HEK293T (cell line): ENCODE measurements at places on chromosomes 12 and 14.

GRCh38 chr14:67416085-67416484, 4.1 kb upstream of the PLEK2 start:
- DNase-seq, result no peak

DNA sequence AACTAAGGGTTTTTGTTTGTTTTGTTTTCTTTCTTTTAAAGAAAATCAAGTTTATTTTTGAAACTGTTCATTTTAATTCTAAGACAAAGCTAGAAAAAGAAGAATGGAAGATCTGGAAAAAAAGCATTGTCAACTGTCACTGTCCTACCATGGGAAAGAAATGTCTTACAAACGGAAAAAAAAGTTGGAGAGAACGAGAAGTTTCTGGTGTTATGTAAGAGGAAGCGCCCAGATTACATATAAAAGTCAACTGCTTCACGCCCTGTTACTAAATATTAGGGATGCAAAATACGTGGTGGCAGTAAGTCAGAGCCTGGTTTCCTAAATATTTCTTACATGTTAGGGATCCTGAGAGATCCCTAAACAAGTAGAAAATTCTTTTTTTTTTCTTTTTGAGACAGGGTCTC, 14.3 kb upstream of the FBXL14 start:
- DNase-seq, result no peak

GRCh38 chr12:121033625-121034349, 5.3 kb downstream of the OASL start:
- no peak for DNase-seq

GRCh38 chr12:14043776-14044175, 62.4 kb upstream of the GRIN2B start:
- no peak for DNase-seq

DNA sequence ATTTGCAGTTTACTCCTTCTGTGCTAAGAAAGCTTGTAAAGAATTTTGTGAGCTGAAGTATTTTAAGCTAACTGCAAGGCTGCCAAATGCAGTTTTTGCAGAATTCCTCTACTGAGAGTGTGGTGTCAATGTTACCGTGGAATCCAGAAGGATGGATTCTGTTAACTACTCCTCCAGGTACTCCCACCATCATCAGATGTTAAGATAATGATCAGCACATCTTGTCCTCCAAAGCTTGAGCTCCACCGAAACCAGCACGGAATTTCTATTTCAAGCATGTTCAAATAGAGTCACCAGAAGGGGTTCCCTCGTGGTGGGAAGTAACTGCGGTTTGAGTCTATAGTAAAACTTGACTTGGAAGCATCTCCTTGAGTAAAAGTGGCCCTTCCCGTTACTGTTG, 64.3 kb upstream of the CDKN3 start:
- no peak for DNase-seq

DNA sequence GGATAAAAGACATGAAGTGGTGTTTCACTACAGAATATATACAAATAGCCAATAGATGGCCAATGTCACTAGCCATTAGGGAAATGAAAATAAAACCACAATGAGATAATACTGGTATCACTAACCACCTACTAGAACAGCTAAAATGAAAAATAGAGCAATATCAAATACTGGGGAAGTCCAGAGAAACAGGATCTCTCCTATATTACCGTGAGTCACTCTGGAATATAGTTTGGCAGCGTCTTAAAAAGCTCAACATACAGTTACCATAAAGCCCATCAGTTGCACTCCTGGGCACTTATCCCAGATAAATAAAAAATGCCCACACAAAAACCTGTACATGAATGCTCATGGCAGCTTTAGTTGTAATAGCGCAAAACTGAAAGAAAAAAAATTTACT, 101.7 kb downstream of the TMTC1 start:
- DNase-seq, result no peak

- no peak for DNase-seq
Observed at GRCh38 chr12:66552716-66553115, 126.2 kb downstream of the GRIP1 start.

DNA sequence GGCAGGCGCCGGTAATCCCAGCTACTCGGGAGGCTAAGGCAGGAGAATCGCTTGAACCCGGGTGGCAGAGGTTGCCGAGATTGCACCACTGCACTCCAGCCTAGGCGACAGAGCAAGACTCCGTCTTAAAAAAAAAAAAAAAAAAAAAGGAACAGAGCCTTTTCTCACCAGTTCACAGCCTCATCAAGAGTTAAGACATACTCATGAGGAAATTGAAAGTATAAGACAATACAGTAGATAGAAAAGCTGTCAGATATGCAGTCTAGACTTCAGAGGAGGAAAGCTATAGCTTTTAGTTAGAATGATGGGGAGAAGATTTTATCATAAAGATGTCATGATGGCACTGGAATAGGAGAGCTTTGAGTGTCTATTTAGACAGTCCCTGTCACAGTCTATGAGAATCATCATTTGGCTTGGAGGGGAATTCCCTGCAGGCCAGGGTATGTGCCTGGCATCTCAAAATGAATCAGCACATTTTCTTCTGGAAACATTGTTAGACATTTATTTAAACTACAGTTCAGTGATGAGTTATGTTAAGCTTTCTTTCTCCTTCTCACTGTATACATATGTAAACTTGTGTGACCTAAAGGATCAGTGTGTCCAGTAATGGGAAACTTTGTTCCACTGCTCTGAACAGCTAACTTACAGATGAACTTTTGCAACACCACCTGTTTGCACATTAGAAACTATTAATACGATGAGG, 2.9 kb upstream of the RAB35 start:
- DNase-seq, result no peak

DNA sequence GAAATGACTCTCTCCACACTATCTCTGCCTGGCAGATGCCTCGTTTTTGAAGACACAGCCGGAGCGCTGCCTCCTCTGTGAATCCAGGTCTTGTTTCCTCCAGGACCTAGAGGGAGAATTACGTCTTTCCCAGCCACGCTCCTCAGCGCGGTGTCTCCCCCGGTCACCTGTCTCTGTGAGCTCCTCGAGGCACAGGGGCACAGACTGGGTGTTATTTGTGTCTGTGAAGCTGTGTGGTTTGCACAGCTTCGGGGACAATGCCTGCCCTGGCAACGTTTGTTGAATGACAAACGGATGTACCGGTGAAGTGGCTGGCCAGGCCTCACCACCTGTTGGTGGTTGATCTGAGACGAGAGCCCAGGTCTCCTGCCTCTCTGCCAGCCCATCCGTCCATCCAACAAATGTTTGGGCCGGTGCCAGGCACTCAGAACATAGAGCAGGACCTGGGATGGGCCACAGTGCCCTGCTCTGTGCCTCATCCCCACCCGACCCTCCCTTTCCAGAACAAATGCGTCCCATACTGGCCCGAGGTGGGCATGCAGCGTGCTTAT, 6.1 kb downstream of the PTPN6 start:
- DNase-seq, result no peak

DNA sequence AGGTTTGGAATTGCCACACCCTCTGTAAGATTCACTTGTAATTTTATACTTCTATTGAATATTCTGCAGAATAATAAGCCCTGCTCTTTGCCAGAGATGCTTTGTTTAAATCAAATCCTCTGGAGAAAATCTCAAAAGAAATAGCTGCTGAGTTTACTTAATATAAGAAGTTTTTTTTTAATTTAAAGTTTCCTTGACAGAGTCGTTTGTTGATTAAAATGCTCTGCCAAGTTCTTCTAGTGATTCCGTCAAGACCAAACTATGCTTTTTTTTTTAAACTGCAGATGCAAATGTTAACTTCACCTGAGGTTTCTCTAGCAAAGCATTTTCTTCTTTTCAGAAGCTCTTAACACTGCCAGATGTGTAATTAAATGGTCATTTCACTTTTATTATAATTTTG, 13.4 kb upstream of the NAV3 start:
- DNase-seq, result no peak

GRCh38 chr12:69649529-69649928, 38.8 kb upstream of the LRRC10 start:
- no peak for DNase-seq

GRCh38 chr14:105064721-105065143, 498 bp downstream of the GPR132 start:
- no peak for DNase-seq

- DNase-seq, result no peak
Observed at GRCh38 chr12:79547044-79547734, 143.6 kb downstream of the PAWR start.

DNA sequence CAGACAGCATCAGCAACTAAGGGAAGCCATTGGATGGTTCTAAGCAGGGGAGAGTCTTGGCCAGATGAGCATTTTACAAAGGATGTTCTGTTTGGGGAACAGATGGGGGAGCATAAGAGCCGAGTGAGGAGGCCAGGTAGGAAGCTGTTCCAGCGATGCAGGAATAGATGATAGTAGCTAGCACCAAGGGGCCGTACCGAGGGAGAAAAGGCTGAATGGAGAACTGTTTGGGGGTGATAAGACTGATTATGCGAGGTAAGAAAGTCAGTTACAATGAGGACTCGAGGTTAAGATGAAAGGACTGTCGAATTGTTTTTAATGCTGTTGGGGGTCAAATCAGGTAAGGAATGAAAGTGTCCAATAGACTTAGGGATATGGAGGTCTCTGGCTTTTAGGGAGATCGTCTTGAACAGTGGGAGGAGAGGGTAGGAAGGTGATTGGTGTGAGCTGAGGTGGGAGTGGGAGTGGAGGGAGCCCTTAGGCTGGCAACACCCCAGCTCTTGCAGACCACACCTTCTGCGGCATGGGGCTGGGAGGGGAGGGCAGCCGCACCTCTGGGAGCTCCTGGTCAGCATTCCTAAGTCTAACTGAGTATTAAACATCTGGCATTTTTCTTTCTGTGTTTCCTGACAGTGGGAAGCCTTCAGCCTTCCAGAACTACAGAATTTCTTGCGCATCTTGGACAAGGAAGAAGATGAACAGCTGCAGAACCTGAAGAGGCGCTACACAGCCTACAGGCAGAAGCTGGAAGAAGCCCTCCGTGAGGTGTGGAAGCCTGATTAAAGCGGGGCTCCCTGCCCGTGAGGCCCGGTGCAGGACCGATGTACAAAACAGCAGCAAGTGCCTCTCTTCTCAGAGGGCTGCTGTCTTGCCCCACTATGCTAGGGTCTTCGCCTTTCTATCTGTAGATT, 64.8 kb downstream of the GNS start:
- DNase-seq, result no peak

DNA sequence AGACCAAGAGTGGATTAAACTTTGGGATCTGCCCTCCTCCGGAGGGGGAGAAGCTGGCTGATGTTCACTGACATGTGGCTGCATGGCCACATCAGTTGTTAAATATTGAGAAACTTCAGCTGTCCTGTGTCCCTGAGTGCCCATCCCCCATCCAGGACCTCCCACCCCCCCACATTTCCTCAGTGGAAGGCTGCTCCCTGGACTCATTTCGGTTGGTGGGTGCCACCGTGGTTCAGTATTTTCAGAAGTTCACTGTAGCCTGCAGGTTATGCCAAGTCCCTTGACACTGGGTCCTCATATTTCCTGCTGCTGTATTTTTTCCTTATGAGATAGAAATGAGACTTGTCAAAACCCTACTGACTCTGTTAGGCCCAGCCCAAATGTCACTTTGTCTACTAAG, 302.4 kb downstream of the CACNA1C start:
- no peak for DNase-seq

GRCh38 chr14:75440733-75441477, 13.1 kb downstream of the JDP2 start:
- DNase-seq, result no peak

DNA sequence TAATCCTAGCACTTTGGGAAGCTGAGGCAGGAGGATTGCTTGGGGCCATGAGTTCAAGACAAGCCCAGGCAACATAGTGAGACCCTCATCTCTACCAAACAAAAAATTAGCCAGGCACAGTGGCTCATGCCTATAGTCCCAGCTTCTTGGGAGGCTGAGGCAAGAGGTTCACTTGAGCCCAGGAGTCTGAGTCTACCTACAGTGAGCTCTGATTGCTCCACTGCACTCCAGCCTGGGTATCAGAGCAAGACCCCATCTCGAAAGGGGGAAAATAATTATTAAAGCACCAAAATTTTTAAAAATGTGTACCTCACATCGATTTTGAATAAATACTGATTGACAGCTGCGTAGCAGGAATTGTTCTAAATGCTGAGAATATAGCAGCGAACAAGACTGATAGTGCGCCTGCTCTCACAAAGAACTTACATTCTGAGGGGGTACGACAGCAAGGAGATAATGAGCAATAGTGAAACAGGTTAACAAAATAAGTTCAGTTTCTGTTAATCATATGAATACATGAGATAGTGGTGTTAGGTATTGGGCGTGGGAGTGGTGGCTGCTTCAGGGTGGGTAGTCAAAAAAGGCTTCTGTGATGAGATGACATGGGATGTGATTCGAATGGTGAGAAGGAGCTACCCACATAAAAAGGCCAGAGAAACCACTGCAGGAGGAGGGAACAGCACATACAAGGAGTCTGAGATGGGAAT, 19.6 kb downstream of the HCFC2 start:
- DNase-seq, result no peak

- no peak for DNase-seq
Observed at GRCh38 chr12:9634969-9635754, 27.4 kb upstream of the KLRB1 start.

GRCh38 chr12:57069523-57069922, 9.1 kb downstream of the NEMP1 start:
- peak; percentile 56 for DNase-seq

DNA sequence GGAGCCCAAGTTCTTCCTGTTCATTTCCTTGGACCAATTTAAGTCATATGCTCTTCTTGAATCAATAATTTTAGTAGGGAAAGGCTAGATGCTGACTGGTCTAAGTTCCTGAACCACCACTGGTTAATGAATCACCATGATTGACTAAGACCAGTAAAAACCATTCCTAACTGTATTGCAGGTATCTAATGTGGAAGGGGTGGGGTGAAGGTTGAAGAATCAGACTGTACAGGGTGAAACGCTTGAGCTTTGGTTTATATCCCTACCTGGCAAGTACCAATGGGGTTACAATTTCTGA, 100.1 kb downstream of the DYRK2 start:
- DNase-seq, result no peak

GRCh38 chr14:30221546-30221945, 293.9 kb upstream of the PRKD1 start:
- no peak for DNase-seq

DNA sequence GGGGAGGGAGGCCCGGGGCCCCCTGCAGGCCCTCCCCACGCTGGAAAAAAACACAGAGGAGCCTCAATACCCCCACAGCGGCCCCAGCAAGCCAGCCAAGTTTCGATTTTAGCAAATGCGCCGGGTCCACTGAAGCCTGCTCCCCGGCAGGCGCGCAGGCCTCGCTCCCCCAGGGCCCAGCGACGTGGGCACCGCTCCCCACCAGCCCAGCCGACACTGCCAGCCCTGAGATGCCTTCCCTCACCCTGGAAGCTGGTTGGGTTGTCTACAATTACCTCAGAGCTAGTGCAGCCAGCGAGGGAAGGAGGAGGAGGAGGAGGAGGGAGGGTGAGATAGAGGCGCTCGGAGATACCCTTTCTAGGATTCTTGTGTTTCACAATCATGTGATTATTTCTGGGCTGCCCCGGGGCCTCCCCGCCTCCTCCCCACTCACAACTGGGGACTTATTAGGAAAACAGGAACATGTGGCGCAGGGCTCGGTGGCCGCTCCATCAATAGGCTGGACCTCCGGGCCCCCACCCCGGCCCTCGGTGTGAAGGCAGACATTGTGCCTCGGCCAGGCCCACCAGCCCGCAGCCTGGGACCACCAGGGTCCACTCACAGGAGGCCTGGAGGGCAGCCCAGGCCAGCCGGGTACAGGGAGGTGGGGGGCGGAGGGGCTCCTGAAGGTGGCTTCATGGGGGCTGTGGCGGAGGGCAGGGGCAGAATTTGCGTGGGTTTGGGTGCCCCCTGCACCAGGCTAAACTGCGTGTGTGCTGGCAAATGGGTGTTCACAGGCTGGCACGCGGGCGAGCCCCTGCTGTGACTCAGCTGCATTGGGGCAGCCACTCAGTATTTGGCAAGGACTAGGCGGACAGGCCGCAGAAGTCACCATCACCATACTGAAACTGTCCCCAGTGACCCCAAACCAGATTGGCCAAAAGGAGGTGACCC, 109.9 kb downstream of the NCOR2 start:
- no peak for DNase-seq

GRCh38 chr12:64110864-64111263, 111.2 kb downstream of the KICS2 start:
- no peak for DNase-seq
